ENCODE measurements at places on chromosomes 16 and 17.

DNA sequence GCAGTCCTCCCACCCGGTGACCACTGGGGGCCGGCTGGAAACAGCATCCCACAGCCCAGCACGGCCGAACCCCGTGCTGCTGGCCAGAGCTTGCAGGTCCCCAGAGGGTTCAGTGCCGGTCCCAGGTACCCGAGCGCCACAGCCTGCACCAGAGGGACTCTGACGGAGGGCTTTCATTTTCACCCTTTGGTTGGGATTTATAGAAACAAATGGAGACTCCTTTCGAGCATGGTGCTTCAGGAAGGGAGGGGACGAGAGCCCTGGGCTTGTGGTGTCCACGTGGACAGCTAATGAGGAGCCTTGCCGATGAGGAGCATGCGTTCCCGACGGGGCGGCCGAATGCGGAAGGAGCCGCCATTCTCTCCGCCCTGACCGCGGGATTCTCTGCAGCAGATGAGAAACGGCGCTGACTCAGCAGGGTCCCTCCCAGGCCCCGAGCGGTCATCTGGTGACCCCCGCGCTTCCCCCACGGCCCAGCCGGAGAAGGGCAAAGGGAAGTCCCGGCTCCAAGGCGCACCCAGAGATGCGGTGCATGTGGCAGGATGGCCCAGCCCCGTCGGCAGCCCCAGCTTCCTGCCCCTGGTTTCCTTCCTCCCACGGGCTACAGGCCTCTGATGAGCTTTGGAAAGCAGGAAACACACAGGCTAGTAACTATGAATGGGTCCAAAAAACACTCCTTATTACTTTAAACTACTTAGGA lies 9.8 kb downstream of the SLC38A10 start:
- DNase-seq = peak; percentile 85

- DNase-seq = peak; percentile 63
Measured at GRCh38 chr17:70314506-70314905, 145.2 kb downstream of the KCNJ2 start.

- DNase-seq = no peak
Measured at GRCh38 chr16:65480281-65481091, 358.6 kb upstream of the CDH11 start.

- DNase-seq = peak; percentile 24
Measured at GRCh38 chr17:44828919-44829522, 1.1 kb downstream of the GJC1 start.

DNA sequence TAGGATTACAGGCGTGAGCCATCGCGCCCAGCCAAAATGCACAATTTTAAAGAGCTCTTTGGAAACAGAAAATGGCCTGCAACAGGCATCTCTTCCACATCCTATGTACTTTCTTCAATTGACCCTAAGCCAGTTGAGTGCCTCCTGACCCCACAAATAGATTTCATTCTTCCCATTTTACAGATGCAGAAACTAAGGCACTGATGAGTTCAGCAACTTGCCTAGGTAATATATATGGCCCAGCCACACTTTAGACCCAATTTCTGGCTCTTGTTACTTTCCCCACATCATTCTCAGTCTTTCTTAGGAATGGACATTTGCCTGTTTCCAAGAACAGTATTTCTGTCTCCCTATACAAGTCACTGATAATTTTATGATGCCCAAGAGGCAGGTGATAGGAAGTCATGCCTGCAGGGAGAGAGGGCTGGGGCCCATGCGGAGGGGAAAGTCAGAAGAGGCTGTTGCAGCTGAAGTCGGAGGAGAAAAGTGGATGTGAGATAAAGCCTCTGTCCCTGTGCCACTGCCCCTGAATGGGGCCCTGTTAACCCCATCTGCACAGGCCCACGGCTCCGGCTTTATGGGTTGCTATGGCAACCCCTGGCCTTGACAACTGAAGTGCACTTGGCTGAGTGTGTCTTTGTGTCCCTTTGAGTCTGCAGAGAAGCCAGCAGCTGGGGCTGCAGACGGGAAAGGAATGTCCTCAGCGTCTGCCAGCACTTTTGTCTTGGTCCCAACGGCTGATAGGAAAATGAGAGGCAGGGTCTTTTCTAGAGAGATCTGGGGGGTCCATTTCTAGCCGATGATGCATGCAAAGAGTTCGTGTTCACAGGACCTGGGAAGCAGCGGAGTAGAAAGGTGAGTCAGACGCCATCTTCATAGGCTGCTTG lies 45.9 kb downstream of the ABAT start:
- DNase-seq = peak; percentile 61

- no peak for DNase-seq
Measured at GRCh38 chr16:57505169-57505568, 18.9 kb upstream of the DOK4 start.

Data from hematopoietic multipotent progenitor cell treated with erythropoietin and hydrocortisone succinate and interleukin-3 and kit ligand, for 4 days (in vitro differentiated cells).